ENCODE measurements at places on chromosomes 5 and 9.
A peak's percentile ranks its signal among the peaks of the same experiment; 100 is the strongest.

DNA sequence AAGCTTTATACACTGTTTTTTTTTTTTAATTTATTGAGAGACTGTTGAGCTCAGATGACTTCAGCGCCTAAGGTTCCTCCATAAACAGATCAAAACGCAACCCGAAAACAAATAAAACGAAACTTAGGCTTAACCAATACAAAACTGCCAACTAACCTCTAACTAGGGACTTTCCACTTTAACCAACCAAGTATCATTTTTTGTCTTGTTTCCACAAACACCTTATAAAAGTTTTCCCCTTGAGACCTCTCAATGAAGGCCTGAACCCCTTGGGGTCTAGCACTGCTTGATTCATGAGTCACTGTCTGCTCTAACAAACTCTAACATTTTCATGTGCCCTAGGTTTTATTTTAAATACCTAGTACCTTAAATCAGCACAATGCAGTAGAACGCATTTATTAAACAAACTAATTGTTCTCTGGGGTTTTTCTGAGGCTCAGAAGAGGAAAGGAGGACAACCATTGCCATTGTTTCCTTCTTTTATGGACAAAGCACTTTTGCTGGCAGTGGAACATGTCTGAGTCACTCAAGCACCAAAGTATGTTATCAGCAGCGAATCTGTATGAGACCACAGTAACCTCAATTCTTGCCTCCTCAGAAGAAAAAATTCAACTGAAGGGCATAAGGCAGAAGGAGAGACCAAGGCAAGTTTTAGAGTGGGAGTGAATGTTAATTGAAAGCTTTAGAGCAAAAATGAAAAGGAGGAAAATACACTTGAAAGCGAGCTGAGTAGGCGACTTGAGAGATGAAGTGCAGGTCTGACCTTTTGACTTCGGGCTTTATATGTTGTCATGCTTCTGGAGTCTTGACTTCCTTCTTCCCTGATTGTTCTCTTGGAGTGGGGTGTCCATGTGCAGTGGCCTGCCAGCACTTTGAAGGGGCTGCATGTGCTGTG is 97.7 kb upstream of the HCN1 start:
- no peak for DNase-seq

DNA sequence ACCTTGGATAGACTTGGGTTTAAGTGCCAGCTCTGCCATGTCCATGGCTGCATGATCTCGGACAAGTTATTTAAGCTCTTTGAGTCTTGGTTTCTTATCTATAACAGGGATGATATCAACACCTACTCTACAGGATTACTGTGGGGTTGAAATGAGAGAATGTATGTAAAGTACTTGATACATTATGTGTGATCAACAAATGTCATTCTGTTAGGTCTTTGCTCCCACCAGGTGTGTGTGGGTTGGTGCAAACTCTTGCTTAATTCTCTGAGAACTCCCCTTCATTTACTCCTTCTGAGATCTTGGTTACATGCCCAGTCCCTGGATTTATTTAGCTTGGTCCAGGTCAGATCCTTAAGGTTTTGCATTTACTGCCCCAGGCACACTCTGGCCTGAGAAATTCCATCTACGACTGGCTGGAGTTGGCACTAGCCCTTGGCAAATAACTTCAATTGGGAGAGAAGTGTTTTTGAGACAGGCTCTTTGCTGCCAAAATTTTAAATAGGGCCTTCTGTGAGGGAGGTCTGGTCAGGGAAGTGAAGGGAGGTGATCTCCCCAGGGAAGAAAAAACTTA is 63.5 kb upstream of the KLF9 start:
- no peak for DNase-seq

GRCh38 chr9:114025760-114026159 is 52.3 kb downstream of the AMBP start:
- no peak for DNase-seq

DNA sequence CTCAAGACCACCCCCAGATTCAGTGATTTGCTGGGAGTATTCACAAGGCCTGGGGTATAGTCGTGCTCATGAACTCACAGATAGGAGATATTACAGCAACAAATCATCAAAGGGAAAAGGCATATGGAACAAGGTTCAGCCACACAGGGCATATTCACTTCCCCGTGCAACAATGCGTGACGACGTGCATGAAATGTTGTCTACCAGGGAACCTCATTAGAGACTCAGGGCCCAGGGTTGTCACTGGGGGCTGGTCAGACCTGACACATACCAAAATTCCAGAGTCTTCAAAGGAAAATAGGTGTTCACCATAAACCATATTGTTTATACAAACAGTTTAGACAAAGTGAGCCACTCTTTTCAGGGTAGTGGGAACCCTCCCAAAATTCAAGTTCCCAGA is 212.4 kb downstream of the RFK start:
- no peak for DNase-seq

- DNase-seq = no peak
These were observed 19.5 kb downstream of the SPAAR start for GRCh38 chr9:35928591-35929452.

DNA sequence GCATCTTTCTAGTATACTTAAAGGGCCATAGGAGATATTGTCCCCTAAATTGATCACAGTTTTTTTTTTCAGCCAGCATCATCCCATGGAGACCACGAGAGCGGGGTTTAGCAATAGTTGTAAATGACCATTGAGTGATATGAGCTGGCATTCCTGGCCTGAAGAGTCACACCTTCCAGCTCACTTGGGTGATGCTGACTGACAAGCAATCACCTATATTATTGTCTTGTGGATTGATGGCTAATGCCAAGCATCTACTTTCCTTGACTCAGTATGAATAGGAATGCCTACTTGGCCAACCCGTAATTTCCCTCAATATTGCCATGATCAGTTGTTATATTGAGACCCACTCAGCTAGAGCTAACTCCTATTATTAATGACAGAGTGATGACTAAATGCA is 70.5 kb downstream of the ADAMTSL1 start:
- no peak for DNase-seq

DNA sequence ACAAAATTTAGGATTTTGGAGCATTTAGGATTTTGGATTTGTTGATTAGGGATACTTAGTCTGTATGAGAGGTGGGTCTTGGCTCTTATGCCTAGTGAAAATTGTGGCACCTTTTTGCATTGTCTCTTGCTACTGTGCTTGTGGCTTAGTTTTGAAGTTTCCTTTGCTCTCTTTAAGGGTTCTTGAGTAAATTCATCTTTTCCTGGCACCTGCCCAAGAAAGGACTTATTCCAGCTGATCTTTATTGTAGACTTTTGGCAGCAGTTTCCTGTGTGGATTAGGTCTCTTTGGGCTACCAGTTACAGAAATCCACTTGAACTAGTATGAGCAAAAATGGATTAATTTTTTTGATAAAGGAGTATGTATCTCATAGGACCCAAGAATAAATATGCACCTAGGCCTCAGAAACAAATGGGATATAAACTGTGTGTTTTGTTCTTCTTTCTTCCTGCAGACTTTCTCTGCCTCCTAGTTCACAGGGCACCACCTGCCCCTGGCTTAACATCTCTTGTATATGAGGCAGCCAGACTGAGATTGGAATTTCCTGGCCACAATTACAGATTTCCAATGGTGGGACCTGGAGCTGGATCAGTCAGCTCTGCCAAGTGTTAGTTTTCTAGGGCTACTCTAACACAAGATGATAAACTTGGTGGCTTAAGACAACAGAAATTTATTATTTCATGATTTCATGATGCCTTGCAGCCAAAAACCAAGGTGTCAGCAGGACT is 44.6 kb downstream of the FOCAD start:
- no peak for DNase-seq

GRCh38 chr5:176857216-176857893 is 41.8 kb downstream of the HK3 start:
- DNase-seq = no peak

DNA sequence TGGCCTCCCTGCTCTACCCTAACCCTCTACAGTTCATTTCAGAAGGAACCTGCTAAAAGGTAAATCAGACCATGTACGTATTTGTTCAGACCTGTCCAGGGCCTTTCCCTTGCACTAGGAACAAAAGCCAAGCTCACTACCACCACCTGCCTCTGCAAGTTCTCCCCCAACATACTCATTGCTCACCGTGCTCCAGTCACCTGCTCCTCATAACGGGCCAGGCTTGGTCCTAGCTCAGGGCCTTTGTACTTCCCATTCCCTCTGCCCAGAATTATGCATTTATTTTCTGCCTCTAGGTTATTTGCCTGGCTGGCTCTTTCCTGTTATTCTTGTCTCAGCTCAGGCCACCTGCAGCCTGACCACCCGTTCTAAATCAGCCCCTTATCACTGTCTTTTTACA is 4.8 kb upstream of the FGF1 start:
- DNase-seq = no peak

DNA sequence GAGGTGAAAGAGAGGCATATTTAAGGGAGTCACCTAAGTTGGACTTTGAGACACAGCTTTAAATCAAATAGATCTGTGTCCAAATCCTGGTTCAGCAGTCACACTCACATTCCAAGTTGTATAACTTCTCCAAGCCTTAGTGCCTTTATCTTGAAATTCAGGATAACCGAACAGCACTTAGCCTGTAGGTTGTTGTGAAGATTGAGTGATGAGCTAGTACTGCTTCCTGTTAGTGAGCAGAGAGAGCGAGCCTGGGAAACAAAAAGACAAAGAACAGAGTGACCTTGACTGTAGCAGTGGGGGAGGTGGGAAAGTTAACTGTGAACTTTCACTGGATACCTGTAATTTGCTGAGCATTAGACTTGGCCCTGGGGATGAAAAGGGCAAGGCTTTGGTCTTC is 22.4 kb downstream of the MAML1 start:
- DNase-seq = no peak

DNA sequence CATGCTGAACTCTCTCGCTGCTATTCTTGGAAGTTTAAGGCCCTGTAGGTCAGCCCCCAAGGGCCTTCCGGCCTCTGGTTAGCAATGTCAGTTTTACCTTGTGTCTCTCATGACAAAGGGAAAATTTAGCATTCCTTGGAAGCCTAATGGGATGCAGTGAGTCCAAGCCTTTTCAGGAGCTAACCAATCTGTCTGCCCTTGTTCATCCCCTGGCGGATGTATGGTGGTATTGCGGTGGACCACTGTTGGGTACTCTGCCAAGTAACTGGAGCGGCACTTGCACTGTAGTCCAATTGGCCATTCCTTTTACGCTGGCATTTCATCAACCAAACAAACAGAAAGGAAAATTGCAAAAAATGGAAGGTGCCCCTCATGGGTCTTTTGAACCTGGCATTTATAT is 318.4 kb upstream of the NMUR2 start:
- no peak for DNase-seq

DNA sequence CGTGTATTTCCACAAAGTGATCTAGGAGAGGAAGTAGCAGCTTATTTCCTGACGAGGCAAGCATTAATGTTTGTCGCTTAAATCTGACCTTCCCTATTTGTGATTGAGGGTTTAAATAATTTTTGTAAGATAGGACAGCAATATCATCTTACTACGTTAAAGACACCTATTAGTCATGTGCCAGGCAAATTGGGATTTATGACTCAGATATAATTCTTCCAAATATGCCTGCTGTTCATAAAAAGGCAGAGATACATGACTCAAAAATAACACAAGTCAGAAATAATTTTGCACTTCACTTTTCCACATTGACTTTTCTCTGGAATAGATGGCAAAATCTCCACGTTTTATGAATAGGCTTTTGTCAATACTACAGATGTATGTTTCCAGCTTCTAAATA is 43.0 kb upstream of the CDH12 start:
- DNase-seq = no peak

GRCh38 chr5:102623329-102624065 is 124.7 kb upstream of the SLCO6A1 start:
- no peak for DNase-seq

DNA sequence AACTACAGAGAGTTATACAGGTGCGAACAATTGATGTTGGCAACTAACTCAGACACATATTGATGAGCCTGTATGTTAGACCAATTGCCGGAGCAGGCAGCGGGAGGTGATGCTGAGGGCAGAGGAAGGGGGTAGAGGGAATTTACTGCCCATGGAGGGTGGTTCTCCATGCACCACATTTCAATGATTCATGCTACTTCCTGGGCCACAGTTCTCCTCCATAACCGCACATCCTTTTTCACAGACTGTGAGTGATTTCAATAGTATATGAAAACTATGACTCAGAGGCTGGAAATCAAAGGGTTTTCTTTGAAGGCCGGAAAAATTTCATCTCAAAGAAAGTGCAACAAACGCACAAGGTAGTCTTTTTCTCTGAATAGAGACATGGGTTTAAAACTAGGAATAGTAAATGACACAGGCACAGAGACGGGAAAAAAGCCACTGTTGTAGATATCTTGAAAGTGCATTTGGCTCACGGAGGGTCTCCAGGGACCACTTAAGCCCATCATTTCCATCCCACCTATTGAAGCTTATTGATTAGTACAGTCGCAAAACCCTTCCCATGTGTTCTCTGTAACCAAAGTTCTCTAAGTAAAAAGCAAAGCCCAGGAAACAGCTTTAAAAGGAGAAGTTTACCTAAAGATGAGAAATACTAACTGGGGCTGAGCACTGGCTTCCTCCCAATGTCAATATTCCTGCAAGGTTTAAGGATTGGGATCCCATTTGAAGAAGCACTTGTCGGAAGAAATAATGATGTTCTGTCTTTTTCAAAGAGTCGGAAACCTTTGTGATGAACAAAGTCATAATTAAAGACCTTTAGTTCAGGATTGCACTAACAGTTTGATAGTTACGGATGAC is 28.0 kb upstream of the ADAM19 start:
- DNase-seq = peak; percentile 63

DNA sequence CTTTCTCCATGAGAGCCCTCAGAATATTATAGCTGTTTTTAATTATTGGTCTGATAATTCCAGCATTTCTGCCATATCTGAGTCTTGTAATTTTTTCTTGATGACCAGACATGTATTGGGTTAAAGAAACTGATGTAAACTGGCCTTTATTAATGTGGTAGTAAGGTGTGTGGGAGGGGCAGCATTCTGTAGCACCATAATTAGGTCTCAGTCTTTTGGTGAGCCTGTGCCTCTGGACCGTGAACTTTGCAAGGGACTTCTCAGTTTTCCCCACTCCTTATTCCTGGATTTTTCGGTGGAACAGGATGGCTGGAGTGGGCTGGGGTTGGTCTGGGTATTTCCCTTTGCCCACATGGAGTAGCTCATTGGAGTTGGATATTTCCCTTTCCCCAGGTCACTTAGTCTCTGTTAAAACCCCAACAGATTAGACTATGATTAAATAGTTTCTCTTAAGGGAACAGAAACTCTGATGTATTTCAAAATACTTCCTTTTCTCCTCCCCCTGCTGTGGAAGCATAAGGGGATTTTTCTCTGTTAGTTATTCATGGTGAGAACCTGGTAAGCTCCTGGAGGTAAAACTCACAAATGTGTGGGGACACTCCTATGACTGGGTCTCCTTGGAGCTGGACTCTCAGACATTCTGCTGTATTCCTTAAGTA is 52.4 kb downstream of the FSD1L start:
- DNase-seq = no peak

- no peak for DNase-seq
These were observed 62.3 kb downstream of the ZCCHC7 start for GRCh38 chr9:37182718-37183117.

DNA sequence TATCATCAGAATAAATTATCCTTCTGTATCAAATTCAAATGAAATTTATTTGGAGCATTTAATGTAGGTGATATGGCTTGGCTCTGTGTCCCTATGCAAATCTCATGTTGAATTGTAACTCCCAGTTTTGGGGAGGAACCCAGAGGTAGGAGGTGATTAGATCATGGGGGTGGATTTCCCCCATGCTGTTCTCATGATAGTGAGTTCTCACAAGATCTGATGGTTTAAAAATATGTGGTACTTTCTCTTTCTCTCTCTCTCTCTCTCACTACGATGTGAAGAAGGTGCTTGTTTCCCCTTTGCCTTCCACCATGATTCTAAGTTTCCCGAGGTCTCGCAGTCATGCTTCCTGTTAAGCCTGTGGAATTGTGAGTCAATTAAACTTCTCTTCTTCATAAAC is 678.4 kb upstream of the RGMB start:
- no peak for DNase-seq

GRCh38 chr5:38404667-38405276 is 146.4 kb downstream of the EGFLAM start:
- no peak for DNase-seq
